Cerebellum (tissue), 4 donors: ENCODE measurements at places on chromosomes 5 and 9.

DNA sequence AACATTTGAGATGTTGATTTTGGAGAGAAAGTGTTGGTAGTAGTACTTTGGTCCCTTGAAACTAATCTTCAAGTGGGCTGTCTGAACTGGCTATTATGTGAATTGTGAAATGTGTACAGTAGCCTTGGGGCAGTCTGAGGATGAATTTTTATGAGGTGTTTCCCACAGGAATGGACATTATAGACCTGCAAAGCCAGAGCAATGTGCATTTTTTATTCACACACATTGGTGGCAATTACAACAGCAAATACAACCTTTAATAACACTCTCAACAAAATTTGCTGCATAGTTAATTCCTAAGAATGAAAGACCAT is 147.0 kb downstream of the PAM start:
- no peak for DNase-seq

GRCh38 chr5:138944527-138945322 is 69.6 kb upstream of the LRRTM2 start:
- DNase-seq, result no peak

- DNase-seq, result no peak
Measured at GRCh38 chr5:97728920-97729319, 545.9 kb upstream of the RIOK2 start.

DNA sequence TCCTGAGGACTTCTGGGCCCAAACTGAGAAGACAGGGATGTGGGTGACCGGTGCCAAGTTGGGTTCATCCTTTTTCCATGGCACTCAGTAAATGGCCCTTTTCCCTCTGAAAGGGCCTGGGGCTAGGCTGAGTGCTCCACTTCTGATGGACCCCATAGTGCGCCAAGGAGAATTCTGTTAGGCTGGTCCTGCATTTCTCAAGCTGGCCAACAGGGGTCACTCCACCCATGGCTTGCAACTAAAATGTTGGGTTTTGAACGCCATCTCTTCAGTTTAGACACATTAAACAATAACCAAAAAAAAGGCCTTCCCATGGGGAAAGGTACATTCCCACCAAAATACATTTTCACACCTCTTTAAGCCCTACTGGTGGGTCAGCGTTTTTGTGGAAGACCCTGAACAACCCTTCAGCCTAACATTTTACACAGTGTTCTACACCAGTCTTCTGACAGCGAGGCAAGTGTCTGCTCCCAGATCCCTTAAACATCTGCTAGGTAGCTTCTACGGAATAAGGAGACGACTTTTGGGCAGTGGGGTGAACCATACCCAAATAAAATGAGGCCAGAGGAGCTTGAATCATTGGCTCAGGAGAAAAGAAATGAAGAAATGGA is 27.3 kb downstream of the CNTFR start:
- no peak for DNase-seq

- DNase-seq, result no peak
Measured at GRCh38 chr5:87347841-87348240, 64.9 kb downstream of the CCNH start.

DNA sequence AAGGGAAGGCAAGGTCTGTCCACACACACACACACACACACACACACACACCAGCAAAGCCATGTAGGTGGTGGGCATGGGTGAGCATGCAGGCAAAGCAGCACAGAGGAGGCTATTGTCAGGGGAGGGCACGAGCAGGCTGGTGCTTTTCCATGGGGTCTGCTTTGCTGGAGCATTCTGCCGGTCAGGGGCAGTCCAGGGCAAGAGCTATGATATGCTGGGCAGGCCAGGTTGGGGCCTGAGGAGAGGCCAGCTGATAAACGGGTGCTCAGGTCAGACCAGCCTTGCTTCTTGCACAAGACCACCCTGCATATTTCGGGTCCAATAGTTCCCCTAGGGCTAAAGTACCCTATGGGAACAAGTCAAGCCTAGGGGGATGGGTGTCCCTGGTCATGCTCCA is 253.9 kb upstream of the DMAC1 start:
- no peak for DNase-seq

GRCh38 chr5:78659714-78660113 is 11.1 kb upstream of the LHFPL2 start:
- DNase-seq, result no peak
